A549 (cell line): ENCODE measurements at places on chromosomes 12 and 14.
A peak's percentile ranks its signal among the peaks of the same experiment; 100 is the strongest.

DNA sequence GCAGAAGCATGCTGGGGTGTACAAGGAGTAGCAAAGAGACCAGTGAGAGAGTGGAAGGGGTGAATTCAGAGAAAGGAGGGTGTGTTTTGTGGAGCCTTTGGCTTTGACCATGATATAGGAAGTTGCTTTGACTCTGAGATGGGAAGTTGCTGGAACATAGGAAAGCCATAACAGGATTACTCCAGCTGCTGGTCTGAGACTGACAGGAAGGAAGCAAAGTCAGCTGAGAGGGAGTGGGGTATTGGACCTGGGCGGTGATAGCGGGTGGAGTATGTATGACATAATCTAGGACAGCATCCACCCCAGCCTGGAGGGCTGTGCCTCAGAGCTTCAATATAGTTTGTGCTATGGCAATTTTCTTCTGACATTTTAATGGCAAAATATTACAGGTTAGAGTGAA is 324.4 kb downstream of the PDZRN4 start:
- no peak for DNase-seq

DNA sequence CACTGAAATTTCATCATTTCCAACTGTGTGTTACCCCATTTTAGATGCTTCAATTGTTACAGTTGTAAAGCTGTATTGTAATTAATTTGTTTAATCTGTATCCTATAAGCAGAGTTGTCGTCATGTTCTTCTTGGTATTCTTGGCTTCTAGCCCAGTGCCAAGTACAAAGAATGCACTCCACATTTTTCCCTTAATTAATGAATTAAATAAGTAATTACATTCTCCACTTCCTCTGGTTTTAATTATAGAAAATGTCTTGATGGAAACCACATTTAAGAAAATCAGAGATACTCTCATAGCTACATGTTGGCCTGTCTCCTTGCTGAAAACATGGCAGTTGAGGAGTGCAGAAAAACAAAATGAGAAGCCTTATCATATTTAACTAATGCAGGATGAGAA is 746 bp downstream of the DNAI7 start:
- DNase-seq = peak; percentile 11

GRCh38 chr14:45060551-45060950 is 23.4 kb upstream of the PRPF39 start:
- no peak for DNase-seq

GRCh38 chr12:106684497-106684896 is 90.0 kb upstream of the RIC8B start:
- DNase-seq = no peak

GRCh38 chr12:50981319-50982239 is 29.2 kb downstream of the HIGD1C start:
- DNase-seq = no peak

DNA sequence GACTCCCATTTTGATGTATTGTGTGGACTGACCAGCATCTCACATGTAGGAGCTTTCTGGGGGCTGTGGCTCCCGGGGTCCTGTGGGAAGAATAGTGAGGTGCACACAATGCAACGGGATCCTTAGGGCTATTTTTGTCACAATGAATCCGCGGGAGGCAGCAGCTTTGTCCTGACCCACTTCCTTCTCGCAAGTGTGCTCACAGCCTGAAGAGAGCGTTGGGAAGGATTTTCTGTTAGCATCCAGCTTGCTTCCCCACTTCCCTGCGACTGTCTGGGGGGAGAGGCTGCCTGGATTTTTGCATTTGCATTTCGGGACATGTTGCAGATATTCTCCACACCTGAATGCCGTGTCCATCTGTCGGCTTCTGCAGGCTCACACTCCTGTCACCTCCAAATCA is 31.9 kb downstream of the FZD10 start:
- DNase-seq = no peak

DNA sequence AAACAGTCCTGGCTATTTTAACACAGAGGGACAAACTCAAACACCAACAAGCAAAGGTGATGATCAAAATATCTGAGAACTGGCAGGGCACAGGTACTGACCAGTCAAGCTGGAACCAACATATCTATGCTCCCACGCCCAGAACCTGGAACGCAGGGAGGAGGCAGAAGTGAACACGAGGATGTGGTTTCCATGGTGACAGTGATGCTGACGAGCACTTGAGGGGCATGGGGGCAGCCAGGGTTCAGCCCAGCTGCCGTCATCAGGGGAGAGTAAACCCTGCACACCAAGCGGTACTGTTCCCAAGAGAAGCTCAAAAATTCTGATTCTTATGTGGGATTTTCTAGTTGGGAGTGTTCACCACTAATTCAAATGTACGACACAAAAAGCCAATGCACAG is 113.6 kb upstream of the SFSWAP start:
- DNase-seq = no peak

GRCh38 chr14:70704960-70705359 is 63.2 kb downstream of the TTC9 start:
- DNase-seq = no peak

DNA sequence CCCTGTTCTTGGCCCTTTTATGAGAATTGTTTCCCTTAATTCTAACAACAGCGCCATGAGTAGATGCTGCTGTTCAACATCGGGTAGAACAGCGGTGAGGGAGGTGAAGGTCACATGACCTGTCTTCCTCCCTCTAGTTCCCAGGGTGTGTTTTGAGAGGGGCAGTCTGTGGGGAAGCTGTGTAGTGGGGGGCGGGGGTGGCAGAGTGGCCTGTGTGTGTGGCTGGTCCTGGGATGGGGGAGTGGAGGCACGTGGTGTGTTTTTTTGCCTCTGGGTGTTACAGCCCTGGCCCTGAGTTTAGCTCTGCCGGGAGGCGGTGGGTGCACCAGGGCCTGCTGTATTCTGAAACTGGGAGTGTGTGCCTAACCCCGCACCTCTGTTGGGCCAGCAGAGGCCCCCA is 202.7 kb downstream of the TSPAN9 start:
- DNase-seq = no peak

GRCh38 chr12:77299001-77299400 is 233.6 kb upstream of the E2F7 start:
- DNase-seq = no peak
